CD4-positive, alpha-beta T cell treated with Interleukin-1 beta for 1 hour (primary cell): ENCODE measurements at places on chromosomes 16 and 17.

- no peak for DNase-seq
Measured at GRCh38 chr17:40506786-40507185, 5.4 kb upstream of the TNS4 start.

DNA sequence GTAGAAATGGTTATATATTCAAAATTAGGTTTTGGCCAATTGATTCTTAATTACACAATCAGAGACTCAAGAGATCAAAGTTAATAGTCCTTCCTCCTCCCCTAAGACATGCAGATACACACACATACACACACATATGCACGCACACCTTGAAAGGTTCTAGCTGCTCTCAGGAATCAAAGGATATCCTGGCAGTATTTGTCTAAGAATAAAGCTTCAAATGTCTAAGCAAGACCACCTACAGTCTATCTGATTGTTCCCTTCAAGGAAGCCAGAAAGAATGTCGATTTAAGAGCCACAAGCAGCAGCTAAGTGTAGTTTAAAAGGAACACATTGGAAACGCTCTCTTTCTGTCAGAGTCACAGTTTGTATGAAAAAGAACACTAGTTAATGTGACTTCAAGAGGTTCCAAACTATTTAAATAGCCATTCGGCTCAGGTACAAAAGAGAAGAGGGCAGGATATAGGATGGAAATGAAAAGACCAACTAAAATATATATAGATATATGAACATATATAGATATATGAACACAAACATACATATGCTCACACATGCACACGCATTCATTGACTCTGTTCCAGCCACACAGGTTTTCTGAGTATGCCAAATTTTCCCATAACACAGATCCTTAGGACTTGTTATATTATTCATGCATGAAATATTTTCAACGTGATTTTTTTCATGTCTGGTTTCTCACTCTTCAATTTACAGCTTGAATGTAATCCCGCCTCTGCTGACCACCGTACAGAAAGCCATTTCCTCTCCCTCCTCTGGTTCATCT is 79.0 kb downstream of the CDH8 start:
- no peak for DNase-seq

GRCh38 chr17:43024407-43025289 is at the start of gene RND2:
TSS of gene RND2 (plus strand) at chr17:43025231. CDS start at chr17:43025348, 117 bp downstream.
- peak; percentile 89 for DNase-seq

DNA sequence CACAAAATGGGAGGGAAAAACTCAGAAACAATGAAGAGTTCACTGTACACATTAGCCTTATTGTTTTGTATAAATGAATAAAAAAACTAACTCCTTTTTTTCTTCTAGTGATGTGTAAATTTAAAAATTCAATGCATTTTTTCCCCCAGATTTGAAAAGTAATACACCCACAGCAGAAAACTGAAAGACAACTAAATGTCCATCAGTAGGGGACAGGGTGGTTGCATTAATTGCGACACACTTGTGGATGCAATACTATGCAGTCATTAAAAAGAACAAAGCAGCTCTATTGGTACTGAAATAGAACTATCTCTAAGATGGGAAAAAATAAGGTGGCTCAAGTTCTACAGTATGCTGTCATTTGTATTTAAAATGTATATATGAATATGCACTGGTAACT is 13.7 kb upstream of the WIPI1 start:
- no peak for DNase-seq

- no peak for DNase-seq
Measured at GRCh38 chr16:4367393-4367856, 4.2 kb upstream of the VASN start.

DNA sequence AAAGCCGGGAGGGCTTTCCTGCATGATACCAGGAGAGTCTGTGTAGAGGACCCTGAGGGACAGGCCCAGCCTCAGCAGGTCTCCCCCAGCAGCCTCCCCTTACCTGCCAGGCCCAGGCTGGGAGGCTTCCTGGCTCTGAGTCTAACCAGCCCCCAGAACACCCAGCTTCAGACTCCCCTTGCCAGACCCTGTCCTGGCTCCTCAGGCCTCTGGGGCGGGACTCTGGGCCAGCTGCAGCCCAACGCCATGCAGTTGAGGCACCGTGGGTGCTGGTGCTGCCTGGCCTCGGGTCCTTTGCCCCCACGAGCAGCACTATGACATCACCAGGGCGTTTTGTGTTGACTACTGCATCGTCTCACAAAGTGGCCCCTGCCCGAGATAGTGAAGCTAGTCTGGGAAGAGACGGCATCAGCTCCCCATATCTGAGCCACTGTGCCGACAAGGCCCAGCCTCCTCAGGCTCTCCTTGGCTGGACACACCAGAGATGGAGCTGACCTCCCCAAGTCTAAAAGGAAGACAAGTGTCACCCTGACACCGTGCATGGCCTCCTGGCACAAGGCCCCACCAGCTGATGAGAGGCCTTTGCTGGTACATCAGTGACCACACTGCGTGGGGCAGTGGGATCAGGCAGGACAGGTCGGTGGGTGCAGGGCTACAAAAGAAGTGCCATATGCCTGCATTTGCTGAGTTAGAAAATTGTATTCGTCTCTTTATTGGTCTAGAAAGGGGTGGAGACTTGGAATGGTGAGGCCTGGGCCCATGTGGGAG is 10.6 kb downstream of the ALDH3A1 start:
- no peak for DNase-seq

DNA sequence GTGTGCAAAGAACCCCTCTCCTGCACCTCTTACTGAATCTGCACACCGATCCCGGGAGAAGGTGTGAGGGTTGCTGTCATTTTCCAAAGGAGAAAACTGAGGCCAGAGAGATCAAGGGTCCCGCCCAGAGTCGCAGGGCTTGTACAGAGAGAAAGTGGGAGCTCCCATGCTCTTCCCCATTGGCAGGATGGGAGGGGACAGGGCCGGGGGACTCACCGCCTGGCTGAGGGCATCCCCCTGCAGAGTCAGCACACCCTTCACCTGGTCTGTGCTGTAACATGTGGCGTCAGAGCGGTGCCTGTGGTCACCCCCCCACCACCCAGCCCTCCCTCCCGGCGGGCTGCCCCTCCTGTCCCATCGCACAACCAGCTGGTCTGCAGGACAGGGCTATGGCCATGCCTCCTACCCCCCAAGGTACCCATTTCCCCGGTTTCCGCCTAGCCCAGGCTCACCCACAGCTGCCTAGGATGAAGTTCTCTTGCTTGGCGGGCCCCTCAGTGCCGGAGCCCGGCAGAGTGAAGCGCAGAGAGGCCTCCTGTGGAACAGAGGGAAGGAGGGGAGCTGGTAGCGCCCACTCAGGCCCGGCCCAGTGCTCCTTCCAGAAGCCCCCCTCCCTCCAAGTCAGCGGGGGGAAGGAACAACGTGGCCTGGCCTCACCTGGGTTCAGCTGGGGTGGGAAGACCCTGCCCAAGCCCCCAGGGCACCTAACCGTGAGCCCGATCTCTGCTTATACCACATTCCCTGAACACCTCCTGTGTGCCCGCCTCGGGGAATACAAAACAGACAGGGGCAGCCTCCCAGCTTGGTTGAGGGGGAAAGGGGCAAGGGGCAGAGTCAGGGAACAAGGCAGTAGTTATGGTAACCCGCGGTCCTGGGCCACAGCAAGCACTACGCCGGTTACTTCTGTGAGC is 1.1 kb downstream of the ROGDI start:
- no peak for DNase-seq

- DNase-seq: no peak
Measured at GRCh38 chr16:85629326-85629725, 16.2 kb downstream of the GSE1 start.

- DNase-seq: no peak
Measured at GRCh38 chr17:32569171-32570080, 82.6 kb downstream of the CDK5R1 start.

- DNase-seq: no peak
Measured at GRCh38 chr16:66491716-66492064, 58.2 kb downstream of the TK2 start.

- no peak for DNase-seq
Measured at GRCh38 chr16:55115506-55115905, 184.8 kb downstream of the IRX5 start.

GRCh38 chr17:66355510-66355909 is 53.1 kb downstream of the PRKCA start:
- no peak for DNase-seq

DNA sequence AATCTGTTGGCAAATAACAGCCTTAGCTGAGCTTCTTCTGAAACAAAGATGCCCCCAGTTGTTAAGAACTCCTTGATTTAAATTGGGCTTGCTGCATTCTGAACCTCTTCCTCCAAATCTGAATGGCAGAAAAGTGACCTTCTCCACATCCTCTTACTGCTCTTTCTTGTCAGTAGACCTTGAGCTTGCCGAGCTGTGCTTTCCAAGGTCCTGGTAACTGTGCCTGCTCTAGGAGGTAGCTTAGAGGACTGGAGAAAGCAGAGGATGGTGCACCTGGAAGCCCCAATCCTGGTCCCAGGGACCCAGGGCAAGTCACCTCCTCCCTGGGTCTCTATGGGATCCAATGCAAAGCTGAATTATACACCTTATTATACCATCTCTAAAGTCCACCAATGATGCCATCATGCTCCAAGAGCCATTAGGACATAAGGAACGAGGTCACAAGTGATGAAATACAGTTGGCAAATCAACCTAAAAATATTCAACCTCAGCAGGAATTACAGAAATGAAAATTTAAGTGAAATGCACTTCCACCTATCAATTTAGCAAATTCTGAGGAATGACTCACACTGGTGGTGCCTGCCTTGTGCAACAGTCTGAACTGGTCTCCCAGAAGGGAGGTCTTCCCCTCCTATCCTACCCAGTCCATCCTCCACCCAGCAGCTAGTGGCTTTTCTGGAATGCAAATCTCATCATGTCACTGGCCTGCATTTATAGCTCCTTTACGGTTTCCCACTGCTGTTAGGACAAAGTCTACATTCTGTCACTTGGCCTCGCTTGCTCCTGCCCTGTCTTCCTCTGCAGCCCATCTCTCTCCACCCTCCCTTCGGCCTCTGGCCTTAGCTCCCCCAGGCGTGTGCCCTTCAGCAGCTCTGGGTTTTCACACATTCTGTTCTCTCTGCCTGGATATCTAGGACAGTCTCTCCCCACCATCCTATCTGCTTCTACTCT is 36.6 kb downstream of the TOM1L2 start:
- no peak for DNase-seq
